ENCODE measurements at places on chromosomes 3 and 15. TPM values are rescaled to one million over a fixed set of nuclear protein-coding genes. Genes with fewer than 3 reads are reported as not detected.

Gene CHST2
- 5.7 TPM for total RNA-seq

Gene PCLAF
- not detected for total RNA-seq

Gene EFHB
- 3.6 TPM for total RNA-seq

- DNase-seq = no peak
Observed at GRCh38 chr3:43729707-43730414, 39.1 kb downstream of the ABHD5 start.

DNA sequence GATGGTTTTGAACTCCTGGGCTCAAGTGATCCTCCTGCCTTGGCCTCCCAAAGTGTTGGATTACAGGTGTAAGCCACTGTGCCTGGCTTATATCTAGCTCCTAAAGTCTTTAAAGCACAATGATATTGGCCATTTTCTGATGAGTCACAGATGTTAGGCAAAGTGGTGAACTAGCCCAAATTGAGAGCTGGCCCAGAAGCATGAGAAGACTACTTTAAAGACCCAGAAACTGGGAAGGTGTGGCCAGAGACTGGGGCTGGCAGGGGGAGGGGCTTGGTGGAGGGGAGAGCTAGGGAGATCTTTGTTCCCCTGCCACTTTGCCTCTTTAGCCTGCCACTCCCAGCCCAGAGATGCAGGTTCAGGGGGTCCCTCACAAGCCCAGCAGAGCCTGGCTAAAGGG, 21.6 kb downstream of the CHRNA3 start:
- DNase-seq = no peak

DNA sequence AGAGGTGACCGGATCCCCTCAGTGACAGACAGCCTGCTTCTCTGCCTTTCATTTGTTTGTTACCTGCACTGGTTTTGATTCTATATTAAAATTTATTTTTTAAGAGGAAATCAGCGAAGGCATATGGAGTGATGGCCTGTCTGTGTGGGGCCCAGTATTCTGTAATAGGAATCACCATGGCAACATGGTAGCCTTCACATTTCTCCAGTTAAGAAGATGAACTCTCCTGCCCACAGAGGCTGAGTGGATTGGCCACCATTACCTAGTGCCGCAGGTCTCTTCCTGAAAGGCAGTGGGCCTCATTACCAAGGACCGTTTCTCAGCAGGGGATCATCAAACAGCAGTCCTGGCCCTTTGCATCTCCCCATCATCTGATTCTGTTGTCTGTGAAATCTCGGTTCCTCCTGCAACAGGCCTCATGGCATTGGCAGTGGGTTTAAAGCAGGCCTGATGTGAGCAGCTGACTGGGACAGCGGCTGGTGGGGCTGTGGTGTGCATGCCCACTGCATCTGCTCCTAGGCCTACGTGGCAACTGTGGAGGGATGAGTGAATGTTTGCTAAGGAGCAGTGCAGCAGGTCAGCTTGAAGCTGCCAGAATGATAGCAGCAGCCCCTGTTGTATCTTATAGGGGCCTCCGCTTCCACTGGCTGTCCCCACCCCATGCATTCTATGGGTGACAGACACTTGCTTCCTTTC, 114.5 kb downstream of the CHCHD6 start:
- DNase-seq = no peak

DNA sequence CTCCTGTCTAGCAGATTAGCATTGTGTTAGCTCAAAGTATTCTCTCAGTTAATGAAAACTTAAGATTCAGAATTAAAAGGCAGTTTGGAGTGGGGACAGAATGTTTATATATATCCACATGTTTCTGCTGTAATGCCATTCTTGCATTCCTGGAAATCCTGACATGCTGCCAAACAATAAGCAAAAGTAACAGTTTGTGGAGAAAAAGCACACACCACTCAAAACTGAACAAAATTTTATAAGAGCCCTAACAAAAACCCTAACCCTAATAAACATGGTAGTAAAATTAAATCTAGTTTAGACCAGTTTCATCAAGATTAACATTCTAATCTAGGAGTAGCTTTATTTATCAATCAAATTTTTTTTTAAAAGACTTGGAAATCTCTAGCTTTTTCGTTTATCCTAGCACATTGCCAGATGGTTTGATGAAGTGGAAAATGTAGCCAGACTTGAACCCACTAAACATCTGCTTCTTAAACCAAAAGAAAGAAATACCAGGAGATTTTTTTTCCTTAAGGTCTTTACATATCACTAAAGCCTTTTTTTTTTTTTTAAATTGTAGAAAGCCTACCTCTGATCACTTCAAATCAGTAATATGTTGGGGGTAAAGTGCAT, 3.7 kb downstream of the TCAIM start:
- DNase-seq = no peak

GRCh38 chr15:27092390-27092789, 121.4 kb downstream of the GABRG3 start:
- DNase-seq = no peak

GRCh38 chr3:28587723-28588122, 239.1 kb upstream of the AZI2 start:
- no peak for DNase-seq

DNA sequence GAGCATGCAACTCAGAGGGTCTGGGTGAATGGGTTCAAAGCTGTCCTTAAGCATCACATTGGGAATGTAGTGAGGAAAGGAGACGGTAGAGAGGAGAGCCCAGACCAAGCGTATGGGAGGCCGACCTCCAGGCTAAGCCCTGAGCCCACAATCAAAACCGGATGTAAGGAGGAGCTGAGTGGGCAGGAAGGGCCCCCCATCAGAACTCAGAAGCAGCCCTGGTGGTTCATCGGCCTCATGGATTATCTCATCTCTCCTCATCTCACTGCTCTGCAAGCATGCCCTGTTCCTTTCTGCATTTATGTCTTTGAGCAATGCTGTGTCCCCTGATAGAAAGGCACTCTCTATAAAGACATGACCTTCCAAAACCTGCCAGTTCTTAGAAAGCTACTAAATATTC, 6.2 kb downstream of the HDC start:
- DNase-seq = no peak
